ENCODE measurements at places on chromosomes 11 and 22.

DNA sequence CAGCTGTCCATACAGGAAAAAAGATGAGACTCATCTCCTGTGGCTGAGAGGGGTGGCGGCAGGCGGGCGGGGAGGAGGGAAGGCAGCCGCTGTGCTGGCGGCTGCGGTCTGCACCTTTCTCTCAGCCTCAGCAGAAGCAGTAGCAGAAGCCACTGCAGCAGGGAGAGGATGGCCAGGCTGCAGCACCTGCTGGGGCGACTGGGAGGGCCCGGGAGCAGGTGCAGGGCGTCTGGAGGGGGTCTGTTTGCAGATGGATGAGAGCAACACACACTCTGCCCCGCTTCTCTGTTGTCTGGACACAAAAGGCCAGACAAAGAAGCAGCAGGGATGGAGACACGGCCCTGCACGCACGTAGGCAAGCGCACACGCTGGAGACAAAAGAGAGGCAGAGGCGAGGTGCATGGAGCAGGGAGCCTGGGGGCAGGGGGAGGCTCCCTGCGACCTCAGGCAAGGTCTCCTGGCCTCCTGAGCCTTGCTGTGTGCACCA lies 9.3 kb upstream of the MIAT start:
- peak; percentile 65 for DNase-seq
- H3K36me3 ChIP-seq, result no peaks in the 10 kb centered on the region
- peaks cover 2% of the 10 kb centered on the region for H3K27me3 ChIP-seq
- no peak overlapping the region for H3K27ac ChIP-seq

- H3K4me1 ChIP-seq, result no peaks in the 10 kb centered on the region
- H3K27me3 ChIP-seq, result no peaks in the 10 kb centered on the region
- H3K27ac ChIP-seq, result no peak overlapping the region
- no peaks in the 10 kb centered on the region for H3K36me3 ChIP-seq
- DNase-seq, result no peak
Measured at GRCh38 chr22:35777335-35777975, 59.8 kb downstream of the APOL5 start.

DNA sequence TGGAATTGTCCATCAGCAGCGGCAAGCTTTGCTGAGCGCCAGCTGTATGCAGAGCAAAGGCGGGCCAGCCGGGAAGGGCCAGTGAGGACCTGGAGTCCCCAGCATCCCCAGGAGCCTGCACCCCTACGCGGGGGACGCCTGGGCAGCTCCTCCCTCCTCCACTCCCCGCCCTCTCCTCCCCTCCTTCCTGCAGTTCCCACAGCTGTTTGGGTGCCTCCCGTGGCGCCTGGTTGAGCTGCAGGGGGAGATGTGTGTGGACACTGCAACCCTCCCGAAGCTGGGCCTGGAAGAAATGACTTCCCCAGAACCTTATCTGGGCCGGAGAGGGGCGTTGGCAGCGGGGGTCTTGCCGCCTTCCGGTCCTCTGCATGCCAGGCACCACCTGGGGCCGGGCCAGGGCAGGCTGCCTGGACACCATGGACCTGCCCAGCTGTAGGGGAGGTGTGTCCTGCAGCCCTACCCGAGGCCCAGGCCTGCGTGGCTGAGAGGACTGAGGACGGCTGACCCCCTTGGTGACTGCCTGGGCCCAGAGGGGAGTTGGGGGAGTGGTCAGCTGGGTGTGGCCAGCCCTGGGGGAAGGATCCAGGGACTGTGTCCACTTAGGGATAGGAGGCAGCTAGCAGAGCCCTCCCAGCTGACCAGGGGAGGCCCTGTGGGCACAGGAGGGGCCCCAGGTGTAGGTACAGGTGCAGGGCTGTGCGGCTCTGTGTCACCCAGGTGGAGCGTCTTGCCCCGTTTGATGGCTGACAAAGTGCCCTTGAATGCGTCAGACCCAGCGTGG lies 16.8 kb upstream of the MUC6 start:
- no peaks in the 10 kb centered on the region for H3K36me3 ChIP-seq
- H3K27me3 ChIP-seq, result peaks cover 12% of the 10 kb centered on the region
- no peak for DNase-seq
- H3K4me3 ChIP-seq, result no peak overlapping the region

DNA sequence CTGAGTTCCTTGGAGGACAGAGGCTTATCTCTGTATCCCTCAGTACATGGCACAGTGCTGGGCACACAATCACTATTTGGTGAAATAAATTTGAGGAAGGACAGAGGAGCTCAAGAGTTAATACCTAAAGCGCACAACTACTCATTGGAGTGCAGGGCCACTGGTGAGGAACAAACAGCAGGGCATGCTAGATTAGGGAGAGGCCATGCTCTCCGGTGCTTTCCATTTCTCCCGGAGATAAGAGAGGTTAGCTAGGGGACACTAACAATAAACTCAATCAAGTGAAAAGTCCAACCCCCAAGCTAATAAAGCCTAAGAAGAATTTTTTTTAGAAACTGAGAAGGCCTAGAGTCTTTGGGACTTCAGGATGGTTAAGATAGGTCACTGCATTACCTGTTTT lies 29.1 kb downstream of the NFRKB start:
- DNase-seq, result no peak
- peaks cover 99% of the 10 kb centered on the region for H3K36me3 ChIP-seq
- H3K4me1 ChIP-seq, result peaks cover 25% of the 10 kb centered on the region
- H3K27ac ChIP-seq, result peak overlapping the region; percentile 58
- H3K4me3 ChIP-seq, result no peak overlapping the region

GRCh38 chr11:129143335-129143734 lies 48.8 kb downstream of the ARHGAP32 start:
- no peaks in the 10 kb centered on the region for H3K4me1 ChIP-seq
- H3K36me3 ChIP-seq, result no peaks in the 10 kb centered on the region
- no peaks in the 10 kb centered on the region for H3K27me3 ChIP-seq
- DNase-seq, result no peak
- no peak overlapping the region for H3K27ac ChIP-seq

DNA sequence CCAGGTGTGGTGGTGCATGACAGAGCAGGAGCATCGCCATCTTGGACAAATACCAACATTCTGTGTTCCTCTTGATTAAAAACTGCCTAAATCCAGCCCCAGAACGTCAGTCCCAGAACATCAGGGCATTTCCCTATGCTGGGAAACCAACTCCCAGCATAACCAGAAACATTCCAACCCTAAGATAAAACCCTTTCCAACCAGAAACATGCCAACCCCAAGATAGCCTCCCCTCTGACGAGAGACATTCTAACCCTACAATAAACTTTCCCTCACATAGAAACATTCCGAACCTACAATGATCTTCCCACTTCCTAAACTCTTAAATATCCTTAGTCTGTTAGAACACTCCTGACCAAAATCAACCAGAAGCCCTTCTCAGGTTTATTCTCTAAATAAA lies 11.6 kb downstream of the PLAAT4 start:
- peak overlapping the region; percentile 2 for H3K27ac ChIP-seq
- H3K4me1 ChIP-seq, result peaks cover 33% of the 10 kb centered on the region
- H3K4me3 ChIP-seq, result no peak overlapping the region

GRCh38 chr11:123216249-123216648 lies 21.2 kb upstream of the CLMP start:
- H3K4me3 ChIP-seq, result no peak overlapping the region
- H3K36me3 ChIP-seq, result no peaks in the 10 kb centered on the region
- H3K27ac ChIP-seq, result no peak overlapping the region
- peaks cover 37% of the 10 kb centered on the region for H3K27me3 ChIP-seq
- DNase-seq, result no peak

- H3K36me3 ChIP-seq, result no peaks in the 10 kb centered on the region
- H3K27ac ChIP-seq, result no peak overlapping the region
- H3K4me1 ChIP-seq, result no peaks in the 10 kb centered on the region
- H3K27me3 ChIP-seq, result peaks cover 3% of the 10 kb centered on the region
- no peak overlapping the region for H3K4me3 ChIP-seq
Measured at GRCh38 chr11:83687787-83688186, 401.6 kb upstream of the CCDC90B start.

- no peaks in the 10 kb centered on the region for H3K4me1 ChIP-seq
- H3K27ac ChIP-seq, result no peak overlapping the region
Measured at GRCh38 chr22:33984211-33984610, 63.9 kb upstream of the LARGE1 start.

DNA sequence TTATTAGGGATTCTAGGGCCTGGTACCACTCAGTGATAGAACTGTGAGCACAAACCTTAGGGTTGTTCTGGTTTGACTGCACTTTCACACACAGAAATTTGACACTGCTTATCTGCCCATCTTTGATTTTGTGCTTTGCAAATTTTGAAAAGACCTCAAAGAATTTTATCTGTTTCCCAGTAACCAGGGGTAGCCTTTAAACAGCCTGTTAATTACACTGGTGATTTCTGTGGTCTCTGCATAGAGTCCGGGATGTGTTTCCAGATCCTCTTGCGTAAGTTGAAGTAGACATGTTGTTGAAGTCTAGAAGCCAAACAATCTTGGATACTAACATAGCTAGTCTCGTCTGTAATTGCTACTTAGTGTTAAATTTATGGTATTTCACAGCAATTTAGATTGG lies 75.3 kb downstream of the C22orf31 start:
- no peaks in the 10 kb centered on the region for H3K36me3 ChIP-seq
- peaks cover 19% of the 10 kb centered on the region for H3K4me1 ChIP-seq
- DNase-seq, result no peak
- no peak overlapping the region for H3K27ac ChIP-seq
- no peak overlapping the region for H3K4me3 ChIP-seq

- DNase-seq, result no peak
- H3K27ac ChIP-seq, result peak overlapping the region; percentile 5
- no peak overlapping the region for H3K4me3 ChIP-seq
- H3K4me1 ChIP-seq, result peaks cover 1% of the 10 kb centered on the region
Measured at GRCh38 chr11:17861036-17861755, 126.6 kb downstream of the KCNC1 start.

DNA sequence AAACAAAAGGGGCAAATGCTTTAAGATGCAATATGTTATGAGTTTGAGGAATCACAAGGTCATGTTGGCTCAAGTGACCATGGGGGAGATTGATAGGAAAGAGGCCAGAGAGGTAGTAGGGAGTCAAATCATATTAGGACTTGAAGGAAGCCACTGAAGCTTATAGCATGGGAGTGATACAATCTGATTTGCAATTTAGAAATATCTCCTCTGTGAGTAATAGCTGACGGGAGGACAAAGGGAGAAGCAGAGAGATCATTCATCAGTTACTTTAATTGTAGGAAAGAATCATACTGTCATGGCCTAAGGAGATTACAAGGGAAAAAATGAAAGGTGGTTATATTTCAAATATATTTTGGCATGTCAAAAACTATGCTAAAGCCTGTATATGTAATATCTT lies 793.6 kb upstream of the RAG2 start:
- H3K36me3 ChIP-seq, result no peaks in the 10 kb centered on the region
- no peaks in the 10 kb centered on the region for H3K27me3 ChIP-seq
- DNase-seq, result no peak
- no peak overlapping the region for H3K4me3 ChIP-seq
- no peaks in the 10 kb centered on the region for H3K4me1 ChIP-seq
- H3K27ac ChIP-seq, result no peak overlapping the region

GRCh38 chr11:47417712-47418111 lies 8.5 kb downstream of the PSMC3 start:
- H3K27me3 ChIP-seq, result no peaks in the 10 kb centered on the region

- peaks cover 4% of the 10 kb centered on the region for H3K27me3 ChIP-seq
- H3K4me3 ChIP-seq, result no peak overlapping the region
- no peaks in the 10 kb centered on the region for H3K36me3 ChIP-seq
- peaks cover 21% of the 10 kb centered on the region for H3K4me1 ChIP-seq
Measured at GRCh38 chr11:2263071-2263565, 7.3 kb downstream of the ASCL2 start.

GRCh38 chr11:125273519-125274000 lies 109.0 kb downstream of the PKNOX2 start:
- DNase-seq, result no peak
- H3K27me3 ChIP-seq, result peaks cover 15% of the 10 kb centered on the region
- no peak overlapping the region for H3K27ac ChIP-seq
- H3K4me1 ChIP-seq, result no peaks in the 10 kb centered on the region

DNA sequence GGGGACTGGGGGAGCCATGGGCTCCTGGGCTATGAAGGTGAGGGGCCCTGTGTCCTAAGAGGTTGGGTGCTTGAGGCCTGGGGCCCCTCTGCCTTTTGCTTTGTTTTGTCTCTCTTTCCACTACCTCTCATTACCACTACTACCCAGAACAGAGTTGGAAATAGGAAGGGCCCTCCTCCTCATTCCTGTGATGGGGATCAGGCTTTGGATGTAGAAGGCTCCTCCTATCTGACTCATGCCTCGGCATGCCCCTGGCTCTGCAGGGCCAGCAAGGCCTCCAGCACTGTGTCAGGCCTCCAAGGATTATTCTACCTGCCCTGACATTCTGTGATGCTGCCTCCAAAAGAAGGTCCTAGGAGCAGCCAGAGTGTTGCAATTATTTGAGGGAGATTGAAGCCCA lies 766 bp downstream of the IZUMO1R start:
- H3K4me1 ChIP-seq, result no peaks in the 10 kb centered on the region
- no peaks in the 10 kb centered on the region for H3K27me3 ChIP-seq
- H3K36me3 ChIP-seq, result no peaks in the 10 kb centered on the region
- no peak overlapping the region for H3K27ac ChIP-seq

GRCh38 chr11:9609841-9610240 lies 36.4 kb downstream of the WEE1 start:
- no peaks in the 10 kb centered on the region for H3K27me3 ChIP-seq
- H3K4me1 ChIP-seq, result peaks cover 25% of the 10 kb centered on the region
- H3K4me3 ChIP-seq, result no peak overlapping the region

DNA sequence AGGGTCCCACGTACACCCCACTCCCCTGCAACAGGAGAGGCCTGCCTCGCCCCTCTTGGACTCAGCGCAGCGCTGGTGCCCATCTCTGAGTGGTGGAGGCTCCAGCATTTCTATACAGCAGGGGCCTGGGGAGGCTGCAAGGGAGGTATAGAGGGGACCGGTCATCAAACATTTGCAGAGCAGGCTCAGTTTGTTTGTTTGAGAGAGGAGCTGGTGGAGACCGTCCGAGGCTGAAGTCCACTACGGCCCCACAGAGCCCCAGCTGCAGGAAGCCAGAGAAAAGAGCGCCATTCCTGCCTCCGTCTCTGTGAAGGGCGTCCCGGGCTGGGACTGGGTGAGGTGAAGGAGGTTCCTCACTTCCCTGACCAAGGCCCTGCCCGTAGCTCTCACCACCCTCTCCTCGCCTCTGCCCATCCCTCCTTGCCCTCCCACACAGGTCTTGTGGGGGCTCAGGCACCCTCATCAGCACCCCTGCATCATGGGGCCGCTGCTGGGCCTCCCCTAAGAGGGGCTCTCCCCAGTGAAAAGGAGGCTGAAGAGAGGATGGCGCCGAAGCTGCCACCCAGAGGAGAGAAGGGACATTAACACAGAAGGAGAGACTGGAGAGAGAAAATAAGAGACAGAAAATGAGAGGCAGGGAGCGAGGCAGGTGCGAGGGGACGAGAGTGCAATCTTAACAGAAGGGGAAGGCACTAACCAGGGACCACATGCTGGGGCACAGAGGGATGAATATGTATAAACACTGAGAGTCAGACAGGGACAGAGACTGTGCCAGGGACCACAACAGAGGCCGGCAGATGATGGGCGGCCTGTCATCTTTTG lies 24.5 kb downstream of the RPUSD4 start:
- no peaks in the 10 kb centered on the region for H3K27me3 ChIP-seq
- no peak overlapping the region for H3K4me3 ChIP-seq
- H3K4me1 ChIP-seq, result no peaks in the 10 kb centered on the region
- no peak overlapping the region for H3K27ac ChIP-seq

All from activated T-cell treated with anti-CD3 and anti-CD28 coated beads, Interleukin-2, amount 50 U/mL, for 24 hours (primary cell).